ENCODE measurements at places on chromosomes 2 and 18.

DNA sequence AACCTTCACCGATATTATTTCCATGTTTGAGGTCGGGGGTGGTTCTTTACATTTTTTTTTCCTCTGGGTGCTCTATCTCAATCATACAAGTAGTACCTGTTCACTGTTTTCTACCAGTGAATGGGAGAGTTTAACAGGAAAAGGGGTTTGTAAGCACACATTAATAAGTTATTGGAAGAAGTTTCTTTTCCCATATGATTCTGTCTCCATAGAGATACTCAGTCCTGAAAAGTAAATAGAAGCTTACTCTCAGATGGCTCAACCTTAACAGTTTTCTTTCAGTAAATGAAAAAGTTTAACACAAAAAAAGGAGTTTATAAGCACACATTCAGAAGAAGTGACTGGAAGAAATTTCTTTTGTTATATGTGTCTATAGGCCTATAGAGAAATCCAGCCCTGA is 995.6 kb upstream of the SLC39A10 start:
- DNase-seq, result no peak

GRCh38 chr2:105460048-105460732 is 61.3 kb upstream of the FHL2 start:
- DNase-seq, result no peak

- DNase-seq, result no peak
Measured at GRCh38 chr2:109290887-109291643, 162.1 kb downstream of the SH3RF3 start.

DNA sequence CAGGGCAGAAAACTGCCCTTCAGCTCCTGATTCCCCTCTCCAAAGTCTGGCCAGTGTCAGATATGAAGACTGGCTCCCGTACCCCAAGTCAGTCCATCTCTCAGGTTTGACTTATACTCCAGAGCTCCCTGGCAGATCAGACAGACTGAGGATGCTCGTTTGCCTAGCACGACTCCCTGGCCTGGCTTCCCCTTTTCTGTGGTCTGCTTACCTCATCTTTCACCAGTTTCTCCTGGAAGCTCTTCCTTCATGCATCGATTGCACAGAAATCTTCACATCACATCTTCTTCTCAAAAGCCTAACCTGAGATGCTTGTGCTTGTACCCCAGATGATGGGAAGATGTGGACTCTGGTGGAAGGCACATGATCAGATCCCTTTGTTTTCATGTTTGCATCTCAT is 387.9 kb upstream of the POU3F3 start:
- no peak for DNase-seq

GRCh38 chr2:187689372-187689771 is 135.1 kb upstream of the TFPI start:
- DNase-seq, result no peak

DNA sequence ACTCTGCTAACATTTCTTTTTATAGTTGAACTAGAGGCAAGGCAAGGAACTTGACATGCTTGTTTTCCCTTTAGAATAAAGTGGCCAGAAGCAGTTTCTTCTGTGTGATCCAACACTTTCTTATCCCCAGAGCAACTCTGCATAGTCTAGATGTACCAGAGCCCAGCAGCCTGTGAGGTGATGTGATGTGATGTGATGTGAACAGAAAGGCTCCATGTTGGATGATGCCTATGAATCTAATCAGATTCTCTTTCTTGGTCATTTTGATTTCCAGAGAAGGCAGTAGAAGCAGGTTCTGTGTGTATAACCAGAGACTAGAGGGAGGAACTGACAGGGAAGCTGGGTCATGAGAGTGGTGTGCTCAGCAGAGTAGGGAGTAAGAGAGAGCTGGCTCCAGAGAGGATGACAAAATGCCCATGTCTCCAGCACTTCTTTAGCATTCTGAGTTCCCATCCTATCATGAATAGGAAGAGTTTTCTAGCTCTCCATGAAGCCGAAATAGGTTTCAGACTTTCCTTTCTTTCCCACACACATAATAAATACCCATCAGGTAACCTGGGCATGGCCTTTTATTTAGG is 31.0 kb upstream of the PTH2R start:
- no peak for DNase-seq

GRCh38 chr2:98484652-98485452 is 40.2 kb downstream of the INPP4A start:
- DNase-seq, result no peak

- DNase-seq, result no peak
Measured at GRCh38 chr2:126978333-126978732, 79.6 kb downstream of the TEX51 start.

DNA sequence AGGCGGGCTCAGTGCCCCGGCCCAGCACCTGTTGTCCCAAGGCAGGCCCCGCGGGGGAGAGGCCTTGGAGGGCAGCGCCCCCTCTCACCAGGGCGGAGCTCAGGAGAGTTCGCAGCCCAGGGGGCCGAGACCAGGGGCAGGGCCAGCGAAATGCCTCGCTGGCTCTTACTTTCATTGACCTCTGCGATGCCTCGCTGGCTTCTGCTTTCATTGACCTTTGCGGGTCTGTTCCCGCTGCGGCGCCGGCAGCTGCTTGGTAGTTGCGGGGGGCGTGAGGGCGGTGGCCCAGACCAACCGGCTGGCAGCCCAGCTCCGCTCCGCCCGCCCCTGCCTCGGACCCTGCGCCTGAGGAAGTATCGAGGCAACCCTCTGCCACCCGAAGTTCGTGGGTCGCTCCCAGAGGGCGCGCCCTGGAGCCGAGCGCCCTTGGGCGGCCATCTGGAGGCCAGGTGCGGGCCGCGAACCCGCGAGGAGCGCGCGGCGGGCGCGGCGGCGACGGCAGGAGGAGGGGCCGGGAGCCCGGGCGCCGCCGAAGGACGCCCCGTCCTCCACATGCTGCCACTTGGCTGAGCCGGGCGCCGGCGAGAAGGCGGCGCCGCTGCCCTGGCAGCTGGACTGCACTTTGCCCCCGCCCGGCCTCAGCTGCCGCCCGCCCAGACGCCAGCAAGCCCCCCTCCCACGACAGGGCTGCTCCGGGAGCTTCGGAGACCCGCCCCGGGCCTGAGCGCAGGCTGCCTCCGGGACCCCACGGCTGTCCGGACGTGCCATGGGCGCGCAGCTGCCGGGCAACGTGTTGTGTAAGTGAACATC is 118.0 kb upstream of the MSTN start:
- DNase-seq, result peak; percentile 74

- no peak for DNase-seq
Measured at GRCh38 chr2:127074358-127074757, 32.6 kb downstream of the BIN1 start.

- DNase-seq, result no peak
Measured at GRCh38 chr18:80258640-80259039, 11.3 kb upstream of the PARD6G start.

DNA sequence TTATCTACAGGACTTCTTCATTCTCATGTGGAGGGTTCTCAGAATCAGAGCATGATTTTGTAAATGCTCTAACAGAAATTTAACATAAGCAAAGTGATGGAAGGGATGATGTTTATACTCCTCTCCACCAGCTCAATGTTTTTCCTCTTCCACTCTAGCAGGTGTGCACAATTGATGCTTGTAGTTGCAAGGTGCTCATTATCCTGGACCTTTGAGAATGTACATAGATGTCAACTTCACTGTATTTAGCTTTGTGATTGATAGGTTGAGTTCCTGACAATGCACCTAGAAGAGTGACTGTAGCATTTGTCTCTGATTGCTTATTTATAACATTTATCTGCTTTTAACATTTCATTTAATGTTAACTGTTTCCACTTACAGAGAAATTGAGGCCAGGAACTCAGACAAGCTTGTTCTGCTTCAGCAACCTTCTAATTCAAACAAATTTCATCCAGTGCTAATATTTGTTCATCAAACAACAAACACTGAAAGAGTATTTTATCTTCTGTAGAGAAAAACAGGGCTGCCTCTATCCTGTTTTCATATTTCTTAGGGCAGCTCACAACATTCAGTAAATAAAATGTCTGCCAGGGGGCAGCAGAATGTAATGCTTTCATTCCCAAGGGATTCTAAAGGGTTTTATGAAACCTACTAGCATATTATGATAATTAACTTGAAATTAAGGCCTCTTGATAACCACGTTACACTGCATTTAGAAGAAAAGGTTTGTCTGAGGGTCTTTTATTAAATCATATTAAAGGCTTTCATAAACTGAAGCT is 127.9 kb upstream of the NOL4 start:
- DNase-seq, result no peak

- DNase-seq, result no peak
Measured at GRCh38 chr18:498931-499775, 1.3 kb downstream of the COLEC12 start.

- DNase-seq, result no peak
Measured at GRCh38 chr18:37698508-37699040, 133.0 kb upstream of the CELF4 start.

- peak; percentile 69 for DNase-seq
Measured at GRCh38 chr18:23918395-23919032, 96.0 kb upstream of the TTC39C start.

GRCh38 chr2:238504181-238504931 is 77.6 kb downstream of the ASB1 start:
- no peak for DNase-seq

- no peak for DNase-seq
Measured at GRCh38 chr2:157769856-157770255, 106.3 kb downstream of the ACVR1 start.

- no peak for DNase-seq
Measured at GRCh38 chr2:233384811-233385488, 30.7 kb downstream of the DGKD start.

DNA sequence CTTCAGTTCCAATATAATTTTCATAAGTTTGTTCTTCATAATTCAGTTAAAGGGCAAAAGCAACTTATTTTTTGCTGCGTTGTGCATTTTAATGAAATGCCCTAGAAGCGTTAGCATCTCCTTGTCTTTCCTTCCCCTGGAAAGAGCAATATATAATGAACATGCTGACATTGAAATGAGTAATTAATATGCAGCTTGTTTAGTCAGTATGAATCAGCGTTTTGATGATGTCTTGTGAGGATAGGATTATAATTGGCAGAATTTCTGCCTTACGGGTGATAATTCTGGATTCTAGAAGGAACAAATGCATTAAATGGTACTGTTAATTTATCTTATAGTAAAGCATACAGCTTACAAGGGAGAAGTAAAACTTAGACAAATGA is 152.3 kb upstream of the MMADHC start:
- no peak for DNase-seq

Data from BE2C (cell line).